ENCODE measurements at places on chromosomes 7 and 10.

- DNase-seq, result no peak
These were observed 74.8 kb upstream of the PALS2 start for GRCh38 chr7:24498439-24498838.

DNA sequence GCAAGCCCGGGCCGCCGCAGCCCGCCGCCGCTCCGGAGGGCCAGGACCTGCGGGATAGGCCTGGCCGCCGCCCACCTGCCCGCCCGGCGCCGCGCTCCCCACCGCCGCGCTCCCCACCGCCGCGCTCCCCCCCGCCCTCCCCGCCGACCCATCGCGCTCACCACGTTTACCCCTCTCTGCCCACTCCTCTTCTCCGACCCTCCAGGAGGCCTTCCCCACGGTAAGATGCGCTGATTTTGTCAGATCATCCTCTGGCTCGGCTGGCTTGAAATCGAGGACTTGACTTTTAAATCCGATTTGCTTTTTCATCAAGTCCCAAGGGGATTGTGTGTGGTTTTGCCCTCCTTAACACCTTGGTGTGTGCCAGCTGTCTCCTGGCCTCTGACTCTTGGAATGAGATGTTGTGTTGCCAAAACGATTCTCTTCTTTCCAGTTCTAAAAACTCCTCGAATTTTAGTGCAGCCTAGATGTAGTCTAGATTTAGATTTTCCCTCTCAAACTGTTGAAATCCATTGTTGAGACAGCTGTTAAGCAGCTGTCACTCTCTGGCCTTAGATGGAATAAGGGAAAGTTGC lies 738 bp downstream of the POM121 start:
- DNase-seq, result no peak

- DNase-seq, result no peak
These were observed 77.8 kb upstream of the FAM133B start for GRCh38 chr7:92667816-92668535.

GRCh38 chr10:93568105-93568390 lies 1.6 kb downstream of the FFAR4 start:
- DNase-seq, result no peak

DNA sequence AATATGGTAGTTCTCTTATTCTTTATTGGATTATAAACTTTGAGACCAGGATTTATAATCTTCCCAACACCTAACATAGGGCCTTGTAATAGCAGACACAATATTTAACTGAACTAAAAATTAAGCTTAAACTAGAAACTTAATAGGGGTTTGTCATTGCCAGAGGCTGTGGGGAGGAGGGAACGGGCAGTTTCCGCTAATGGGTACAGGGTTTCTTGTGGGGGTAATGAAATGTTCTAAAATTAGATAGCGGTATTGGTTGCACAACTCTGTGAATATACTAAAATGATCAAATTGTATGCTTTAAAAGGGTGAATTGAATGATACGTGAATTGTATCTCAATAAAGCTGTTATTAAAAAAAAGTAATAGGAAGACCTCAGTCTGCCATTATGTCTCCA lies 45.4 kb downstream of the NT5C2 start:
- DNase-seq, result no peak

DNA sequence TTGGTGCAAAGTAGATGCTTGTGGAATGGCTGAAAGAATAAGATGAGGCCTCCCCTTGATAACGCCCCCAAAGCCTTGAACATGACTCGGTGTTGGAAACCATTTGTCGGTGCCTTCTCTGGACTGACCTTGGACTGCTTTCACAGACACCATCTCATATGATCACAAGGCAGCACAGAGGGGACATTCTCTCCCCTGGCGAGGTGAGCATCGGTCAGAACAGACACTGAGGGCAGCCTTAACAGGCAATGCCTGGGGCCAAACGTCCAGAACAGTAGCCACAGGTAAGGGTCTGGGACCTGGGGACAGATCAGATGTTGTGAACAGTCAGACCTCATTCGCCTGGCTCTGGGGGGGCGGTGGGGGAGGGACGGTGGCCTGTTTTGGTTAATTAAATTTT lies 2.8 kb upstream of the TRRAP start:
- no peak for DNase-seq

- no peak for DNase-seq
These were observed 21.3 kb downstream of the TBC1D12 start for GRCh38 chr10:94423627-94424026.

DNA sequence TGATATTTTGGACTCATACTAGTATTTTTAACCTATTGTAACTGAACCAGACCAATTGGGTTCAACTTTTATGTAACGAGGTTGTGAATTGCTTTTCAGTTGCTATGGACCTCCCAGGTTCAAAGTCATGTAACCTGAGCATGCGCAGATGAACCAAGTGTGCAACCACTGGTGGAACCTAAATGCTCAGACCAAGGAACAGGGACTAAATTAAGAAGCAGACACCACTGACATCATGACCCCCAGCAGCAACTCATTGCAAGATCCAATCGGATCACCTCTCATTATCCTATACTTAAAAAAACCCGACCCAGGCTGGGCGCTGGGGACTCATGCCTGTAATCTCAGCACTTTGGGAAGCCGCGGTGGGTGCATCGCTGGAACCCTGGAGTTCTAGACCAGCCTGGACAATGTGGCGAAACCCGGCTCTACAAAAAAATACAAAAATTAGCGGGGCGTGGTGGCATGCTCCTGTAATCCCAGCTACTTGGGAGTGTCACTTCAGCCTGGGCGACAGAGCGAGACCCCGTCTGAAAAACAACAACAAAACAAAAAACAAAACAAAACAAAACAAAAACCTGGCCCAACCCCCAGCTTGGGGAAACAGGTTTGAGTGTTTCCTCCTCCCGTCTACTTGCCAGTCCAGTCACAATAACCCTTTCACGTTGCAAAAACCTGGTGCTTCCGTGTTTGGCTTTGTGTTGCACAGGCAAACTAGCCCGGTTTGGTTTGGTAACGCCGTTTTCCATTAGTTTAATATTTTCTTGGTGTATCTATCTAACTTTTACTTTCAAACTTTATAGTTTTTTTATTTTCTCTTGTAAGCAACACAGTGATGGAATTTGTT lies 11.3 kb upstream of the ZNF518A start:
- no peak for DNase-seq

- DNase-seq, result no peak
These were observed 318.4 kb upstream of the KAT6B start for GRCh38 chr10:74507951-74508350.

DNA sequence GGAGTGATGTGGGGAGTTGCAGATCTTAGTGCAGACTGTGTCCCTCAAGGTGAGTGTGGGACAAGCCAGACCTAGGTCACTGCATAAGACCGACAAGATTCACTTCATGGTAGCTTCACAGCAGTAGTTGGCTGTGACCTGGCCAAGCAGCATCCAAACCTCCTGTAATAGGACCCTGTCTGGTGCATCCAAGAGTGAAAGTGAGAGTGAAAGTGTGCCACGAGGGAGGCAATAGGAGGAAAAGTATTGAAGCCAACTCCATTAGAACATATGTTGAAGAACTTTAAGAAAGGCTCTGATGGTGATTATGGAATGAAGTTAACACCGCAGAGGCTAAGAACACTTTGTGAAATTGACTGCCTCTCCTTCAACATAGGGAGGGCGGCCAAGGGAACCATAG lies 7.8 kb upstream of the ZNF33B start:
- DNase-seq, result no peak

GRCh38 chr7:23915236-23915635 lies 205.2 kb downstream of the STK31 start:
- no peak for DNase-seq

- no peak for DNase-seq
These were observed 41.8 kb upstream of the TMEM236 start for GRCh38 chr10:17710181-17710580.

DNA sequence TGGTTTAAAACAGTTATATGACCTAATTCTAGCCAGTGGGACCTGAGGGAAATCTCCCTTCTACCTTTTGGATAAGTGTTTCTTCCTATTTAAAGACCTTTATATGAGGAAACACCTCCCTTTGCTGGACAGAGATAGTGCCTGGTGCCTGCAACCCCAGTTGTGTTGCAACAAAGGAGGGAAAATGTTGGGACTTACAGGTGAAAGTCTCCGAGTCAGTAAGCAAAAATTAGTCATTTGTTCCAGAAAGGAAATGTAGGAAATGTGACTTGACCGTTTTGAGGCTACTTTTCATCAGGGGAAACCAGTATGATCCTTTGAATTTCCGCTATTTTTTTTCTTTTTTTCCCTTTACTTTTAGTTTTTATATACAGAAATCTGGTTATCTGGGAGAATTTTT lies 165.5 kb downstream of the DKK1 start:
- DNase-seq, result no peak

Measured in glomerular endothelial cell (primary cell).